ENCODE measurements at places on chromosomes 4 and X.

DNA sequence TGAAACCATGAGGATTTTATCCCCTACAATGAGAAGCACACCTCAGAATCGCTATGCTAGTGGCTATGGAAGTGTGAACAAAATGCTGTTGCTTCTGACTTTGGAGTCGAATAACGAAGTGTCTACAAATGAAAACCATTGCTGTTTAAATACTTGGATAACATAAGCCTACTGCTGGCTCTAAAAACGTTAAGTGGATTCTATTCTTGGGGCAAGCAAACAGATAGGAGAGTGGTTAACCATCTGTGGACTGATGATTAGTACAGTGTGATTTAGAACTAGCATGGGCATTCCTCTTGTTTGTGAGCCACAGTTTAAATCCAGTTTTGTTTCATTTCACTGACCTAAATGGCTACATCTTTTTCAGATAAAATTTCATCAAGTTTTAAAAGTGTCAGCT, 109.7 kb upstream of the PNPLA4 start:
- no peak for DNase-seq

DNA sequence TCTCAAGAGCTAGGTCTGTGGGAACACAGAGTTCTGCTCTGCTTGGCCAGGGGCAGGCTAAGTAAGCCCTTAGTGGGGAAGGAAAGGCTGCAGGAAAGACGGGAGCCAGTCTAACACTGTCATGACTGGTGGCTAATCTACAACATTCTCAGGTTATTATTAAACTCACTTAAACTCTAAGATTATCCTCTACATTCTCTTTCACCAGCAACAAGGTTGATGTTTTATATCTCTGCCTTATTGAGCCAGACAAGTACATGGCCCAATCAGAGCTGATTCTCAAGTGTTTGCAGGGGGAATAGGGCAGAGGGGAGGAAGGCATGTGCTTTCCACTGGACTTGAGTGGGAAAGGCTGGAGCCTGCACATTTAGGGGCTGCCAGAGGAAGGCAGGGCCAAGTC, 50.9 kb upstream of the FAM241A start:
- DNase-seq: no peak

DNA sequence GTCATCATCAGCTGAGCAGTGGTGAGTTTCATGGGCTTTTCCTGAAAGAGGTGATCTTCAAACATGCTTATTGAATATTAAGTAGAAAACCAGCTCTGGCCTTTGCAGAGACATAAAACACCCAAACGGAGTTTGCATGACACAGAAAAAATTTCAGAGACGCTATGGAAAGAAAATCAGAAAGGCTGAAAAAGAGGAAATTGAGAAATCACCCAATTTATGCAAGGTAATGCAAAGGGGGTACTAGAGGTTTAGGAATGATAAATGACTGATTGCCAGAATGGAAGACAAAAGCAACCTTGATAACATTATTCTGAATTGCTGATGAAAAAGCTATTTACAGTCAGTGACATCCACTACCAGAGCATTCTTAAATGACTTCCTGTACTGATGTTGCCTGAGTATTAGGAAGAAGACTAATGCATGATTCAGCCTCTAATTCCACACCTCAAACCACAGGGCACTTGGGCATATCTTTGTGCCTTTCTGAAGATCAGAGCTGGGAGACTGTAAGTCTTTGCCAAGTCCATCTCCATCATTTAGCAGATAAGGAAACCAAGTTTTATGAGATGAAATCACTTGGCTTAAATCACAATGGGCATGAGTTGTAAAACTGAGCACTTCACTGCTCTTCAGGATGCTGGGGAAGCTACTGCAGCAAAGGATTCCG, 565.7 kb downstream of the PPARGC1A start:
- no peak for DNase-seq

DNA sequence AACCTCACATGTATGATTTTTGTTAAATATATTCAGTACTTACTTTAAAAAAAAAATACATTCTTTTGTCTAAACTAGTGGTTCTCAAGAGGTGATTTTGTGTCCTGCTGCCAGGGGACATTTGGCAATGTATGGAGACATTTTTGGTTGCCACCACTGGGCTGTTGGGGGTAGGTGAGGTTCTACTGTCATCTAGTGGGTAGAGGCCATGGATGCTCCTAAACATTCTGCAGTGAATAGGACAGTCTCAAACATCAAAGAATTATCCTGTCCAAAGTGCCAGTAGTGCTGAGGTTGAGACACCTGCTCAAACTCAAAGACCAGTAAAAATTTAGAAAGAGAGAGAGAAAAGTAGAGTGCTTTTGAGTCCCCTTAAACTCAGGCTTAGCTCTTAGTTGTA, 32.9 kb upstream of the PGM2 start:
- DNase-seq: no peak

DNA sequence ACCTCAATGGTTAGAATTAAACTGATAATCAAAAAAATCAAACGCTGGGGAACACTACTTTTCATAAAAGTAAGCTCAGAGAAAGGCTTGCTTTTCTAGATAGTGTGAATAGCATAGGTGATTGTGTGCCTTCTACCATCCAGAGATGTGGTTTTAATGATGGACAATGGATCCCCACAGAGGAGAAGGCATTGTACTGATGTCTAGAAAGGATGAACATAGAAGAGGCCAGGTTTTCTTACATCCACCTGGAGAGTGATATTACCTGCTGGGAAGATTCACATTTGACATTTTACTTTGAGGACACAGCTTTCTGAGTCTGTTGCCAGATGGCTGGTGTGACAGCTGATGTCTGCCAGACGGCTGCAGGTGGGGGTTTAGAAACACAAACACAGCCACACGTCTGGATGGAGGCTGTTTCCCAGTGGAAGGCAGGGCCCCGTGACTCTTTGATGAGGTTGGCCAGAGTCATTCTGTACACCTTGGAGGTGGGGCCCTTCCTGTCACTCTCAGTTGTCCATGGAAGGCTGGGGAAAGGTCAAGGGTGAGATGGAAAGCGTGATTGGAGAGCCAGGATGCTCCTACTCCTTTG, 114.4 kb downstream of the PSAPL1 start:
- no peak for DNase-seq

- DNase-seq: no peak
Measured at GRCh38 chr4:92791871-92792440, 488.2 kb downstream of the GRID2 start.

DNA sequence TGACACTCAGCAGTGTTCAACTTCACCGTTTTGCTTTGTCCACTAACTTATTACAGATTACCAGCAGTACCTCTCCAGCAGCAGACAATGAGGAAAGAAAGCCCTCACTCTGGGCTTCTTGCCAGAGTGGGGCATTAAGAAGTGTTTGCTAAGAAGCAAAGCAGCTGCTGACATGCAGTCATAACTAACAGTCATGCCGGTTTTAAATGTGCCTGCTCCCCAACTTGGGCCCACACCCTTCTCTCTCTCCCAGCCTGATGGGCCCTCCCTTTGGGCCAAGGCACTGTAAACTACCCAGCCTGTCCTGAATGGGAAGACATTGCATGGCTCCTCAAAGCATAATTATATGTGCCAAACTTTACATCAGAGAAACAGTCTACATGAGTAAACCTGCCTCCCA, 54.6 kb upstream of the HHIP start:
- no peak for DNase-seq
